ENCODE measurements at places on chromosomes 1 and 21.

DNA sequence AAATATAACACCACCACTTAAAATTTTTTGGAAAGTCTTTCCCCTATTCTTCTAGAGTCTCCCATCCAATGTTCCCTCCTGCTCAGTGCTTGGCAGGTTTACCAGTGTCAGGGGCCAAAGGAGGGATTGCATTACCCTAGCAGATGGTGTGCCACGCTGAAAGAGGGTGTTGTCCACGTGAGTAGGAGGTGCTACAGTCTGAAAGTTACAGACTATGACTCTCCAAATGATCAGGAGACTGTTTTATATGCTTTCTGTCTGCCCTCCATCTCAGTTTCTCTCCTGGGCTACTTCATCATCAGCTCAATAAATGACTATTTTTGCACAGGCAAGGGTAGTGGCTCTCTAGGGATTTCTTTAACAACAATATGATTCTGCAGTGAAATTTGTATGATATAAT is 31.3 kb upstream of the ANGPTL7 start:
- no peak for DNase-seq

DNA sequence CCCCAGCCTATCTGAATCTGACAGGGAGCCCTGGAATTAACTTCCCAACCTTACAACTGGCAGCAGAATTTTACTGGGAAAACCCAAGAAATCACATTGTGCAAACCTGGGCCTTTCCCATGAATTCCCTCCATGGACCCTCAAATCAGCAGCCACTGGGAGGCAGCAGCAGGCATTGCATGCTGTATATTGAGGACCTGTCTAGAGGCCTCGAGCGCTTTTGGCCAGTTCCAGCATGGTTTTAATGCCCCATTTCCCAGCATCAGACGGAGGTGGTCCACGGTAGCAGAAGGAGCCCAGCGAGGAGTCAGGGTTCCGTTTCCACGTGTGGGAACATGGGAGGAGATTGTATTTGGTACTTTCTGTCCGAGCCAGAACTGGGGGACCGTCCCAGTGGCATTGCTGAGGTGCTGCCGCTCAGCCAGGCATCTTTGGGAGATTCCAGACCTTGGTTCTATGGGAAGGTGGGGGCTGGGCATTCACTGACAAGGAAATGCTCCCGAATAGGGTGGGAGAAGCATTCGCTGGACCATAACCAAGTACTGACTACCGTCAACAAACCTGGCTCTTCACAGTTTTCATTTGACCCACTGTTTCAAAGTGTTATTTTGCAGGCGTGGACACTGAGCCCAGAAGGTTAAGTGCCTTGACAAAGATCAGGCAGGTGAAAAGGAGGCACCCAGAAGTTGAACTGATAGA is 15.9 kb downstream of the BMP8A start:
- DNase-seq = no peak

- DNase-seq = no peak
Observed at GRCh38 chr1:118271883-118272282, 86.9 kb upstream of the SPAG17 start.

DNA sequence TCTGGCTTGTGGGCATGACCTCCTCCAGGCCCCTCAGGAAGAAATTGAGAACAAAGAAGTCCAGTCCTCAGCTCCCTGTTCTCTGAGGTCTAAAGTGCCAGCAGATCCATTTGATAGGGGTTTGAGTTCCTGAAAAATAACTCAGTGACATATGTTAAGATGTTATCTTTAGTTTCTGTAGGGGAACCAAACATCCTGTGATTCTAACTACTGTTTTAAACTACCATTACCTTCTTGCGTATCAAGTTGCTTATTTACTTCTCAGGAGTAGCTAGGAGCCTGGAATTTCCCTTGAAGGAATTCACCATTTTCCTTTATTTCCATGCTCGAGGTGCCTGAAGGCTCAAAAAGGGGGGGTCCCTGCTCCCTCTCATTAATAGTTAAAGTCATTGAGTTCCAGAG is 18.8 kb upstream of the LIN9 start:
- no peak for DNase-seq

GRCh38 chr1:23019863-23020625 is 776 bp downstream of the KDM1A start:
- no peak for DNase-seq

DNA sequence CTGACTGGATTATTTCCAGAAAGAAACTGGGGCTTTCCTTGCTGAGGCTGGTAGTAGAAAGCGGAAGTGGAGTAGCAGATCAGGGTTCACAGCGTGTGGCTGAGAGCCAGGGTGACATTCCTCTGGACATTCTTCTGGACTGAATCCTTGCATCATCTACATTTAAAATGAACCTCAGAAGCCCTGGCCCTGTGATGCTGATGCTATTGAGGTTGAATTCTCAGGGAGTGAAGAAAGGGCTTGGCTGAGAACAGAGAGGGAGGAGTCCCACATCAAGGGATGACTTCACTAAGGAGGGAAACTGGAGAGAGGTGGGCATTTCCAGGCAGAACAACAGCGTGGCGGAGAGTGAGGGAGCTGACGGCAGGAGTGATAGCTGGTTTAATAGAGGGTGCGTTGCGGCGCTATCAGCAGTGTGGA is 102.3 kb upstream of the LMO4 start:
- no peak for DNase-seq

DNA sequence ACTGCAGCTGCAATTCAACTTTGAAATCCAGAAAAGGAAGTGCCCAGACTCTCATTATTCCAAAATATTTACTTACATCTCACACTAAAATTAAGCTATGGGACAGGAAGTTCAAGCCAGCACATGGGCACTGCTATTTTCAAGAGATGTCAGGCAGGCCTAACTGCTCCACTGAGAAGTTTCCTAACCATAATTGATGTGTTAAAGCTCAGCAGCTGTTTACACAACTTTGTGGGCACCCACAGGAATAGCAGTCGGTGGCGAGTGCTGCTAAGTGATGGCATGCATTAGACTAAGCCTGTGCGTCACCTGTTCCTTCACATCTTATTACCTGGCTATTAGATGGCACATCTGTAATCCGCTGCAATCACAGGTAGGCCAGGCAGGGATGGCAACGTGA is 303.3 kb upstream of the DAB1 start:
- DNase-seq = no peak

- DNase-seq = no peak
Observed at GRCh38 chr1:168550971-168551370, 7.2 kb upstream of the XCL2 start.

GRCh38 chr1:33363470-33363861 is 42.6 kb upstream of the A3GALT2 start:
- no peak for DNase-seq

- DNase-seq = no peak
Observed at GRCh38 chr1:93851327-93851712, 27.7 kb downstream of the DNTTIP2 start.

GRCh38 chr1:227273557-227273956 is 44.7 kb downstream of the CDC42BPA start:
- no peak for DNase-seq

GRCh38 chr1:224569276-224569675 is 46.8 kb upstream of the CNIH3 start:
- DNase-seq = no peak

DNA sequence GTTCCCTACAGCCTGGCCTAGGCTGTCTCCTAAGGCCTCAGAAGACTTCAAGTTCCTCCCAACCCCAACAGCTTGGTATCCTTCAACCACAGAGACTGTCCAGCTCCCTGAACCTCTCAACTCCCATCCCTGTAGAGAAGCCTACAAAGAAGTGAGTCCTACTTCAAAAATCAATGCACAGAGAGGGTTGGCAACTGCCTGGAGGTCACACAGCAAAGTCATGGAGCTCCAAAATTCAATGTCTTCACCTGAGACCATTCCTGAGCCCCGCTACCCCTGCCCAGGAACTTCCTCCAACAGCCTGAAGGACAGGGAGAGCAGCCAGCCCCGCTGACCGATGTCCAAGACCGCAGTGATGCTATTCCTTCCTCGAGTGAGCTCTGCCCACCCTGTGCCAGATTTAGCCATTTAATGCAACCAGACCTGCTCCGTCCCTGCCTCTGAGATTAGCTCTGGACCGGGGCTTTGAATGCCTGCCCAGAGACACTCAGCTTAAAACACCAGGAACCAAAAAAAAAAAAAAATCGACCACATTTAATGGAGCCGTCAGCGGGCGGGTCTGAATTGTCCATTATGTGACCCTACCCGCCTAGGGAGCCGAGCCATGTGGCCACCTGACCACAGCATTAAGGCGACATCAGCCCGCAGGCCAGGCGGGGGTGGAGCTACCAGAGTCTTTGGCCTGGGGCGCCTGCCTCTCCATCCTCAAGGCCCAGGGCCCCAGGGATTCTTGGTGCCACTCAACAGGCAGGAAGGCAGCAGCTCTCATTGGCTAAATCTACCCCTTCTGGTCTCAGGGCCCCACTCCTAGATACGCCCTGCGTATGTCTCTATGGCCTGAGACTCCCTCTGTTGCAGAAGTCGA is 148.6 kb downstream of the SYF2 start:
- no peak for DNase-seq

GRCh38 chr1:188708795-188709535 is 1768.7 kb downstream of the BRINP3 start:
- no peak for DNase-seq

GRCh38 chr1:24928689-24929397 is 1.2 kb downstream of the RUNX3 start:
- peak; percentile 58 for DNase-seq

DNA sequence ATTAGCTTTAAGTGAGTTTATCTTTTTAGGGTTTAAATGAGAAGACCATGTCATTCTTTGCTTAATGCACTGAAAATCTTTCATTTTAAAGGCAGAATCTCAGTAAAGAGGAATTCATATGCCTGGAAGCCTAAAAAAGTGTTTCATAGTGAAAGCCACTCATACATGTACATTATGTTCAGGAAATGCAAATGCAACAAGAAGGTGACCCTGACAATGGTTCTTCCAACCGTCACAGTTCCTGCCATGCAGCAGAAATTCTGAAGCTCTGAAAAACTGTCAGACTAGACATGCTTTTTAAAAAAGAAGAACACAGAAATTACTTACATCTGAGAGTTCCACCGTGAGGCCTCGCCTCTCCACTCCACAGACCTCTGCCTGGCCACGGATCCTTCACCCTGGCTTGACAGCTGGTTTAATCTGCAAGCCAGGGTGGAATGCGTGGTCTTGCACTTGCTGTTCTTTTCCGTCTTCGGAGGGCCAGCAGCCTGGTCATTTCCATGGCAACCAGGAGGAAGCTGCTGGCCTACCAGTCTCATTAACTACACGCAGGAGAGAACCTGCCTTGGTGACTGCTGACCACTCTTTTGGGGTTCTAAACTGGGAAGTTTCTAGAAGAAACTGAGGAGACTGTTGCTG is 41.8 kb upstream of the PAXBP1 start:
- DNase-seq = no peak

- DNase-seq = no peak
Observed at GRCh38 chr1:32345289-32345827, 9.3 kb upstream of the MARCKSL1 start.

GRCh38 chr1:217392441-217392840 is 238.4 kb downstream of the GPATCH2 start:
- DNase-seq = no peak

DNA sequence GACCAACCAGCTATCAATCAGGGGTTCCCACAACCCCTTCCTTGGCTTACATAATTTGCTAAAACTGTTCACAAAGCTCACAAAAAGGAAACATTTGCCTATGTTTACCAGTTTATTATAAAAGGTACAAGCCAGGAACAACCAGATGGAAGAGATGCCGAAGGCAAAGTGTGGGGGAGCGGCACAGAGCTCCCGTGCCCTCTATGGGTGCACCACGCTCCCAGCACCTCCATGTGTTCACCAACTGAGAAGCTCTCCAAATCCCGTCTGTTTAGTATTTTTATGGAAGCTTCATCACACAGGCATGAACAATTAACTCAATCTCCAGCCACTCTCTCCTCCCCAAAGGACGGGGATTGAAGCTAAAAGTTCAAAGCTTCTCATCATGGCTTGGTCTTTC is 32.9 kb downstream of the PSMG1 start:
- DNase-seq = no peak

- DNase-seq = no peak
Observed at GRCh38 chr1:175564119-175564518, 179.3 kb downstream of the TNR start.

DNA sequence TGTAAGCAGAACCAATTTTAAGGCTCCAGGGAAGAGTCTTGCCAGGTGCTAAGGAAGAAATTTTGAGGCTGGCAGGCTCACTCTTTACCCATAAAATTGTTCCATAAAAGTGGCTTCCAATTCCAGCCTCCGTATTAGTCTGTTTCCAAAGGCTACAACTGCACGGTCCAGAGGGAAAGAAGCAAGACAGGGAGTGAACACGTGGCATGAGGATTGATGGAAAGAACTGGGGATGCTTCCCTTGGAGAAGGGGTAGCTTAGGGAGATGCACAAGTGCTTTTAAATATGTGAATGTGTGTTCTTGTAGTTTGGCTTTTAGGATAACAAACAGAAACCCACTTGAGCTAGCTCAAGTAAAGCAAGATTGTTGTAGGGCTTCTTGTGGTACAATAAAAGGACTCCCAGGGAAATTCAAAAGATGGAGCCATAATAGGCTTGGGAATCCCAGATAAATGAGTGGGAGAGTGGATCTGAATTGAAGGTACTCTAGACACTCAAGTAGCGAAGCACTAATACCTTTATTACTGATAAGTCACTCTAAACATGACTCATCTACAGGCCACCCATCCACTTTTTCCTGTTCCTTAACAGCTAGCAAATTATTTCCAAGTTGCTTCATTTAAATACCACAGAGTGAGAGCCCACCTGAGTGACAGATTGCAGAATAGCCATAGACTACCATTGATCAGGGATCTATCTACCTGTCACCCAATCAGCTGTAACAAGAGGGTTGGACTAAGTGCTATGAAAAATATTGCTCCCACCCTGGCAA is 34.8 kb upstream of the NPL start:
- DNase-seq = no peak

- no peak for DNase-seq
Observed at GRCh38 chr1:36867575-36867974, 166.7 kb downstream of the GRIK3 start.

DNA sequence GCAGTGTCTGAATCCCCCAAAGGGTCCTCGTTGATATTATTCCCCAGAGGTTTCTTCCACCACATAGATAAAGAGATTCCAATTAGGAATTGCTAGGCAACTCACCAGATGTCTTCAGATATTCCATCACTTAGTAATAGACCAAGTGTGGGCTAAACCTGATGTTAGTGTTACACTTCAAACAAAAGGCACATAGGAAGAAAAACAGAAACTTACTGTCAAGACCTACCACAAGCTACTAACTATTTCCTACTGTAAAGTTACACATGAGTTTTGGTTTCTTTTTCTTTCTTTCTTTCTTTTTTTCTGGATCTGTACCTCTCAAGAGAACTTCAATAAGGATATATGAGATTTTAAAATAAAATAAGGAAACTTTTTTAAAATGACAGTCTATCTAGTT is 879.1 kb upstream of the NEGR1 start:
- no peak for DNase-seq

DNA sequence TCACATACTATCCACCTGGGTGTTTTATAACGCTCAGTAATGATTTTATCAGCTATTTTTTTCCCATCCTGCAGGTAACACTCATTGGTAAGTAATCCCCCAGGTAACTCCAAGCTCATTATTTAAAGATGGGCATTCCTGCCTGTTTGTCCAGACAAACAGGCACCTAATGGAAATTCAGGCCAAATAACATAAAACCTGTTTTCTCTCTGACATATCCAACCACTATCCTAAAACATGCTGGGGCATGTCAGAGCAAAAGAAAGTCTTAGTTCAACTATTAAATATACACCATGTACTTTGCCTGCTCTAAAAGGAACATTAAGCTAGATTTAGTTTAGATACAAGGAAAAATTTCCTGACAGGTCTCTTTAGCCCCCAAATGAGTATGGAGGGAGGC is 987.7 kb downstream of the TTLL7 start:
- DNase-seq = no peak
